ENCODE measurements at places on chromosomes 2 and 18.

- DNase-seq, result no peak
Measured at GRCh38 chr18:44537526-44537925, 143.2 kb upstream of the SETBP1 start.

- DNase-seq, result no peak
Measured at GRCh38 chr2:76641506-76641905, 880.7 kb downstream of the LRRTM4 start.

GRCh38 chr2:53475321-53475720 lies 292.3 kb upstream of the CHAC2 start:
- no peak for DNase-seq

DNA sequence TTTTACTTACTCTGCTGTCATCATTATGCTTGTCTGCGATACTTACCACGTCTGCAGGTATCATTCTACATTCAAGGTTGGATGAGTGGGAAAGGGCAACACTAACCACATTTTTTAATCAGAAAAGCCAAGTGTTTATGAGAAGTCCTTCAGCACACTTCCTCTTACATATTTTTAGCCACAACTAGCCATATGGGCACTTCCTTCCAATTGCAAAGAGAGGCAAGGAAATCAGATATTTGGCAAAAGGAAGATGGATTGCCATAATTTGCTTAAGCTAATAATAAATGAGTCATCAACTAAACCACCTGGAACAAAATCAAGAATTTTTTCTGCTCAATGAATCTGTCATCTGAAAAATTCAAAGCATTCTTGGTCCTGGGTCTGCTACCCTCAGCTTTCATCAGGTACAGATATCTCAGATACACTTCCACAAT lies 16.7 kb upstream of the MRO start:
- DNase-seq, result no peak

GRCh38 chr2:46297546-46298271 lies 502 bp downstream of the EPAS1 start:
- DNase-seq, result peak; percentile 41

DNA sequence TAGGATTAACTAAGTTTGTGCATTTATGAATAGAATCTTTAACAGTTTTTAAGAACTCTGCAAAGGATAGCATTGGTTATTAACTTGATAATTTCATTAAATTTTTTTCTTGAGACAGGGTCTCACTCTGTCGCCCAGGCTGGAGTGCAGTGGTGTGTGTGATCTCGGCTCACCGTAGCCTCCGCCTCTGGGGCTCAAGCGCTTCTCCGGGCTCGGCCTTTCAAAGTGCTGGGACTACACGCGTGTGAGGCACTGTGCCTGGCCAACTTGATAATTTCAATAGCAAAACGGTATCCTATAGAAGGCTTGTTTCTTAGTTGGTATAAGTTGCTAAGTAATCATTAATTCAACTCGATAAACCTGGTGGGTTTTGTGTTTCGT lies 38.0 kb downstream of the ADNP2 start:
- no peak for DNase-seq

Data from T-helper 2 cell (primary cell).